ENCODE measurements at places on chromosomes 7 and 10.

GRCh38 chr7:46290374-46291049, 369.4 kb upstream of the IGFBP3 start:
- DNase-seq: no peak

DNA sequence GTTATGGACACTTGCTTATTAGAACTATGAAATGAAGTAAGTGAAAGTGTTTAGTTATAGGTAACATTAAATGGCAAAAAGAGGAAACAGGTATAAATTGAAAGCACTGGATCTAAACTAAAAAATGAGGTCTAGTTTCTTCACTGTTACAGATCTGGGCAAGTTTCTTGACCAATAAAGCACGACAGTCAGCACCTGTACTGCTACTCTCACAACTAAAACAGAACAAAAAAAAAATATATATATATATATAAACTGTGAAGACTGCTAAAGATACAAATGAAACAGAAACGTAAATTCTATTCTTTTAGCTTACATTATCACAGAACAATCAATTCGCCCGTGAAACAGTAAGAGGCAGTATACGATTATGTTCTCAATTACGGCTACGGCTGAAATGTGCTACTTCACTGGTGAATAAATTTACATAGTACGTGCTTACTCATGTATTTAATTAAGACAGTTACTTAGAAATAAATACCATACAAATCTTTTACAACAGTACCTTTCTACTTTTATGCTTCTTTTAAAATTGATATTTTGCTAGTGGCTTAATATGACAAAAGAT, 4.2 kb downstream of the AHR start:
- no peak for DNase-seq

DNA sequence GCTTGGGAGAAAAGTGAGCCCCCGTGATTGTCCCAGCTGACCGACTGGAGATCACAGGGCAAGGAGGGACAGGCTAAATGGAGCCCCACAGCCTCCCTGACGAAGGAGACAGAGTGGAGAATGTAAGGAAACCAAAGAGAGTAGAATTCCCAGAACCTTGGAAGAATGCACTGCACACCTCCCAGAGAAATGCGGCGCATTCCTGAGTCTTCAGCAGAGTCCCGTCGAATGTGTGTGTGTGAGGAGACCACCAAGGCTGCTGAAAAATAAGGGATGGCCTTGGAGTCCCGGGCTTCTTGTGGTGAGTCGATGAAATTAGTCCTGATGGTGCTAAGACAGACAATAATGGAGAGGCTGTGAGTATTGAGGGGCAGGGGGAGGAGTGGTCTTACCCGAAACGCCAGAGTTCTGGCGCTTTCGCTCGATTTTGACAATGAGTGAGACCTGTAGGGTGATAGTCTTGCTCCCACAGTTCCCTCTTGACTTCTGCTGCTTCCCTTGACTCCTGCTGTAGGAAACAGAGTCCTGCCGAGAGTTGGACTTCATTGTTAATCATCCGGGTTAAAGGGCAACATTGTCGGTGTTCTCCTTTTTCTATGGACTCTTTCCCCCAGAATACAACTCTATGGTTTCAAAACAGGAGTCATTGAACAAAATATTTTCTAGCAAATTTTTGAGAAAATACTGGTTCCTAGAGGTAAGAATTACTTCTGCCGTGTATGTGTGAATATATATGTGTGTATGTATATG, 103.2 kb downstream of the CNNM2 start:
- no peak for DNase-seq

GRCh38 chr7:51069411-51070083, 247.1 kb downstream of the COBL start:
- DNase-seq: no peak

DNA sequence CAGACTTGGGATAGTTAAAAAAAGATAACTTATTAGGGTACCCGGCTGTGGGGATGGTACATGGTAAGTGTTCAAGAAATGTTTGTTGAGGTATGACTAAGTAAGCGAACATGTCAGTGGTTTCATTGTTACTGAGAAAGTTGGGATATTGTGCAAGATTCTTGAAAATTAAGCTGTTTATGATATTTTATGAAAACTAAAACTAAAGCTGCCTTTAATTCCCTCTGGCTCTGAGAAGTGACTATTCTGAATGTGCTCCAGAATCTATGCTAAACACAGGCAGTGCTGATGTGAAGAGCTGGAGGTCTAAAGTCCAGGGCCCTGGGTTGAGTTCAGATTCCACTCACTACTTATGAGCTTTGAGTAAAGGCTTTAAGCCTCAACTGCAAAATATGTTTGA, 72.9 kb downstream of the AOAH start:
- DNase-seq: no peak

All from mucosa of gallbladder (tissue), 1 donor.